ENCODE measurements at places on chromosomes 4 and X.

DNA sequence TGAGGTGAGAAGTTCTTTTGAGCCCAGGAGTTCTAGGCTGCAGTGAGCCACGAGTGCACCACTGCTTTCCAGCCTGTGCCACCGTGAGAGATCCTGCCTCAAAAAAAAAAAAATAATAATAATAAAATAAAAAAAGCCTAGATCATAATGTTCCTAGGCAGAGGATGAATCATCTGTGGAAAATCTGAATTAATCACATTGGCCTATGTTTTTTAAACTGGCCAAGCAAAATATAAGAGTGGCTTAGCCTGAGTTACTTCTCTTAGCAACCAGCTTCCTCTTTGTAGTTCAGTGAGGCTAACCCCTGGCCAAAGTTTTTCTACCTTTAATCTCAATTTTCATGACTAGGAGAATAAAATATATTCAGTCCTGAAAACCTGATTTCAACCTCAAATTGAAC, 614.6 kb downstream of the PPP4R3C start:
- no peak for DNase-seq

GRCh38 chr4:73816814-73817213, 19.7 kb upstream of the CXCL6 start:
- DNase-seq: no peak

GRCh38 chr4:71195924-71196323, 142.9 kb upstream of the SLC4A4 start:
- DNase-seq: no peak

GRCh38 chrX:134804779-134805178, 146.5 kb upstream of the PLAC1 start:
- no peak for DNase-seq

DNA sequence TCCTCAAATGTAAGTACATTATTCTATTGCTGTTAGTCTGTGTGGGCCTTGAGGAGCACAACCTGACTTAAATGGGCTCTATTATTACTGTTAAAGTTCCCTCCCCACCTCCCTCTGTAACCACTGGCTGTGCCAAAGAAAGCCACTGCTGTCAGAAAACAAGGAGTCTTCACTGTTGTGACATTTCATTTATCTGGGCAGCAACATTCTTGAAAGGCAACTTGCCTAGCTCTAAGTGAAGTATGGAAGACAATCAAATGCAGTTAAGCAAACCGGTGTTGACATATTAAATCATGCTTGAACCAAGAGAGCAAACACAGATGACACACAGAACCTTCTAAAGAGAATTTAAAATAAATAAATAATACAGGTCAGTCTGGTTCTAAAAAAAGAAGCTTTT, 81.0 kb downstream of the EPHA5 start:
- no peak for DNase-seq

GRCh38 chrX:12686331-12686730, 104.9 kb upstream of the PRPS2 start:
- no peak for DNase-seq

DNA sequence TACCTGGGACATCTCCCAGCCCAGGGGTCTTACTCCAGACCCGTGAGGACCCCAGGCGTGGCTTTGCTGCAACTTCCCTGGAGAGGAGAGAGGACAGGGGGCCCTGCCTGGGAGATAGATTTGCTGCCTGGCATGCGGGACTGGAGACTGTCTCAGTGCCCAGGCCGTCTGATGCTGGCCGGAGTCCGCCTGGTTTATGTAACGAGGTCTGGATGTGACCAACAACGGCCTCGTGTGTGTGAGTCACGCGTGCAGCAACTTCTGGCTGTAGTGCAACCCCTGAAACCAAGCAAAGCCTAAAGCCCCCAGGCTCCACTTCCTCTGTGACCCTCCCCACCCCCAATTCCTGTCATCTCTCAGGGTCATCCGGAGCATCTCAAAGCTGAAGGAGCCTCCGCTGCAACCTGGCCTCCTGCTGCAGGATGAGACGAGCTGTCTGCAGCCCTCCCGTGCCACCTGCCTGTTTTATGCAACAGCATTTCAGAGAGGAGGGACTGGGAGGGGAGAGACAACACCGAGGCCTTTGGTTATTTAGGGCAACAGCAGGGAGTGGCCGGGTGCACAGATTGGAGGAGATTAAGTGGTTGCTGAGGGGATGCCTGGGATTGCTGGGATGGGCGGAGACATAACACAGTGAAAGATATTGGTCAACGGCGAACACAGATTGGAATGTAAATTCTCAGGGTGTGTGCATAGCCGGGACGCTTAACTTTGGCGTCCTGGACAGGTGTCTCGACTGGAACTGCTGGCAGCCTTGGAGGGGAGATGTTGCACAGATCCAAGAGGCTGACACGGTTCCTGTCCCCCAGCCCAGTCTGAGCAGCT, 16.0 kb downstream of the XG start:
- no peak for DNase-seq

DNA sequence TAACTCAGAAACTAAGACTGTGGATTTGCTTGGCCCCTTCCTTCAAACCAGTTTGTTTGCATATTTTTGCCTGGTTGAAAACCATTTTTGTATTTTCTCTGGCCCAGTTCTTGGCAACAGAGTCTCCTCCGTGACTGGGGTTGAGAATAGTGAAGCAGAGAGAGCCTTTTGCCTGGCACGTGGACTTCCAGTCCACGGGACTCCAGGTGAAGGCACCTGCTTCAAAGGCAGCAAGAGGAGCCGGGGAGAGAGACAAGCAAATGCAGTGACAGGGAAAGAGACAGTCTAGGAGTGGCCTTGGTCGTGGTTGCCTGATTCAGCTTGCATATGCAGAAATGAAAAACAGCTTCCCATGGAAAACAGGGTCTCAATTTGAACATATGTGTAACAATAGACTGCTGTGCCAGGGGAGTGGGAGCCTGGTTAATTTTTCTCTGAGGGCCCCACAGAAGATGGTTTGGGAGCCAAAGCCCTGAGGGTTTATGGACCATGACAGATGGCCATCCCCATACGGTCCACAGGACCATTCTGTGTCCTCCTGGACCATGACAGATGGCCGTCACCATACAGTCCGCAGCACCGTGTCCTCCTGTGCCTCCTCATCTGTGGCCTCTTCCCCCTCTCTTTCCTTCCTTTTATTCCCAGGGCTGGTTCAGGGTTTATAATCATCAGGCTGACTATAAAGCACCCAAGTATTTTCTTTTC, 272.2 kb upstream of the RASGEF1B start:
- DNase-seq: no peak

DNA sequence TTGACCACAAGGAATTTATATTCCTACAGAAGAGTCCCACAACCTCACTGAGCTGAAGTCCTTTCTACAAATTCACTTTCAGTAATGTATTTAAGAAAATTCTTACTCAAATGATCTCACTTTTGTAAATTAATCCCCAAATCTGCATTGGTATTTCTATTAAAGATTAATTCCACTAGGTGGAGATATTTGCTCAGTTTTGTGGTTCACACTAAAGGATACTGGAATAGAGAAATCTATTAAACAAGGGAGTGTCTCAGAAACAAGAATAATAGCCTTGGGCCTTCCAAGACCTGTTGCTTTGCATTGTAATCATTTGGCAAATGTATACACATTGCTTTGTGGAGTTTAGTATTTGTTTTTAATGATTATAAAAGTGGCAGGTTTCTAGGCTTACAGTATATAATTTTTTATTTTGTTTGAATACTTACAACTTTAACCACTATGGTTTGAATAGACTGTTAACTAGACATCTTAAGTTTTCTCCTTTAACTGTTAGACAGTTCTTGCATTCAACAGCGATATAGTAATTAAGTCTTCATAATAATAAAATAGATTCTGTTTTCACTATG, 25.9 kb downstream of the CFAP299 start:
- no peak for DNase-seq

DNA sequence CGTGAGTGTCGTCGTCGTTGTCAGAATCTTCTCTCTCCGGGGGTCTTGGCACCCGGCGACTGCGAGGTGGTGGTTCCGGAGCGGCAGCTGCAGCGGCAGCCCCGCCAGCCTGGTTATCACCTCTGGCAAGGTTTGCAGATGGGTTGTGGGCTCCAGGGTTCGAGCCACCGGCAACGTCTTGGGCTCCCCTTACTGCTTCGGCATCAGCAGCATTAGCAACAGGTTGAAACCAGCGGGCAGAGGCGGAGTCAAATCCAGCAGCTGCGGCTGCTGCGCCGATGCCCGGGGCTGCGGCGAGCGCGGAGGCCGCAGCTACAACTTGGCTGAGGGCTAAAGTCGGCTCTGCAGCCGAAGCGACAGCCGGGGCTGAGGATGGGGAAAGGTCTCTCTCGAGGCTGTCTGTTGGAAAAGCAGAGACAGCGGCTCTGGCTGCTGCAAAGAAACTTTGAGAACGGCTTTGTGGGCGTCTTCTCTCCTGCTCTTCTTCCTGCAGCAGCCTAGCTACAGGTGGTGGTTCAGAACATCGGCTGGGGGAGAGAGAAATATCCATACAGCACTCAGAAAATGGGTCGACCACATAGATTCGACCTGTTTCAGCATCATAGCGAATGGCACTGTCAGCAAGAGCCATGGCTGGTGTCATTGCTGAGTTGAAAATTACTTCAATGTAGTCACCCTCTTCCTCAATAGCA, 3.6 kb downstream of the IRS4 start:
- no peak for DNase-seq

DNA sequence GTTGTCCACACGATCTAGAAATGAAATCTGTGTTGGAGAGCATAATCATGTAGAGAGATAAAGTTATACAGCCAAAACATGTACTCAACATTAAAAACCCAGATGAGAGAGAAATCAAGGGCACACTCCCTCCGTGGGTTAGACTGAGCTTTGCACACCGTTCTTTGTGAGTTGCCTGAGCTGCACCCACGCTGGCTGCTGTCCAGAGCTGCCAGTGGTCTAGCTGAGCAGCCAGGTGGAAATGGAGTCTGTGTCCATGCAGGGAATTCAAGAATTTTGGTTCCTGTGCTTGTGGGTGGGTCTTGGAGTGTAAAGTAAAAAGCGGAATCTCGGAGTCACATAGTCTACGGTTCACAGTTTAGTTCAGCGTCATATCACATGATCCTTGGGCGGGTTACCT, 84.6 kb downstream of the GPR143 start:
- DNase-seq: no peak

DNA sequence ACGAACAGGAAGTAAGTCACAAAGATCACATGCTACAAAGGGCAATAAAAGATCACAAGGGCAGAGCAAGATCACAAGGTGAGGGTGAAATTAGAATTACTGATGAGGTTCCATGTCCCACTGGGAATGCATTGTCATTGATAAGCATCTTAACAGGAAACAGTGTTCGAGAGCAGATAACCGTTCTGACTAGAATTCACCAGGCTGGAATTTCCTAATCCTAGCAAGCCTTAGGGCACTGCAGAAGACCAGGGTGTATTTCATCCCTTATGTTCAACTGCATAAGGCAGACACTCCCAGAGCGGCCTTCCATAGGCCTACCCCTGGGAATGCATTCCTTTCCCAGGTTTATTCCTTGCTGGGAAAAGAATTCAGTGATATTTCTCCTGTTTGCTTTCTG, 980.6 kb upstream of the LCORL start:
- DNase-seq: no peak

GRCh38 chrX:133468051-133468450, 52.8 kb upstream of the GPC4 start:
- DNase-seq: no peak

- no peak for DNase-seq
Measured at GRCh38 chrX:63743596-63743995, 41.4 kb downstream of the ARHGEF9 start.

DNA sequence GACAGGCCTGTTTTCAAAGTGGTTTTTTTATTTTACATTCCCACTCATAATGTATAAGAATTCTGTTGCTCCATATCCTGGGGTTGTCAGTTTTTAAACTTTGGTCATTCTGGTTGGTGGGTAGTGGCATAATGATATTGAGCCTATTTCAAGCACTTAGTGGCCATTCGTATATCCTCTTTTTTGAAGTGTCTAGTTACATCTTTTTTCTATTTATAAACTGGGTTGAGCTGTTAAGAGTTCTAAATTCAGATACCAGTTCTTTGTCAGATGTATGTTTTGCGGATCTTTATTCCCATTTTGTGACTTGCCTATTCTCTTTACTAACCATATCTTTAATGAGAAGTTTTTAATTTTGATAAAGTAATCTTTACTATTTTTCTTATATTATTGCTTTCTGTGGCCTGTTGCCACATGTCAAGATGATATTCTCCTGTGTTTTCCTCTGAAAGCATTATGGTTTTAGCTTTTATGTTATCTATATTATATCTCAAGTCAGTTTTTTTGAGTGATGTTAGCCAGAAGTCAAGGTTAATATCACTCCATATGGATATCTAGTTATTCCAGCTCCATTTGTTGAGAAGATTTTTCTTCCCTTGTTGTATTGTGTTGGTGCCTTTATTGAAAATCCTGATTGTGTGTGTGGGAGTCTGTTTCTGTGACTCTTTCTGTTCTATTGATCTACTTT, 110.9 kb downstream of the FHIP1A start:
- DNase-seq: no peak

DNA sequence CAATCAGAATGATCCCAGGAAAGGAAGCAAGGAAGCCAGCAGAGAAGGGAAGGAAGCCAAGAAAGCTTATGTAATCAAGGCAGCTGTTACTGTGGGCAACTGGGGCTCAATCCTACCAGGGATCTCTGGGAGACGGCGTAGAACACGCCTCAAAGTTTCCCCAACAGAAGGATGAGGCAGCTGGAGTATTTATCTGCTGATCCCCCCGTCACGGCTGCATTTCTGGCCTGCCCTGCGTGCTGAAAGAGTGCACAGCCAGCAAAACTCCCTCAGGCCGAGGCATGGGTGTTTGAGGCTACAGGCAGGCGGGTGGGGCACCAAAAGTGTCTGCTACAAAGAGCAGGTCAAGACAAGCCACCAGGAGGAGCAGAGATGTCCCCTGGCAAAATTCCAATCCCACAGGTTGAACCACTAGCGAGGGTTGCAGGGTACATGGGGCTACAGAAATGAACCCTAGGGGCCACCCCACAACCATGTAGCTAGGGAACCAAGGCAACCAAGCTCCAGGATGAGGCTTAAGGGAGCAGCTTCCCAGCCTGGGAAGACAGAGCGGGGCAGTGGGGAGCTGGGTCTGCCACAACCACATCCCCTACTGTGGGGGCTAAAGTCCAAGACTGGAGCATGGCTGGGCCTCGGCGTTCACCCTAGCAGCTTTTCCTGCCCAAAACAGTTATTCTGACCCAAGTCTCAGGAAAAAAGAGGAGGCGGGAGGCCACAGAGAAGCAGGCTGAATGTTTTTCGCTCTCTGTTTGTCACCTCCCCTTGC, 113.4 kb downstream of the BCOR start:
- no peak for DNase-seq

GRCh38 chr4:17788956-17789355, 7.5 kb upstream of the FAM184B start:
- no peak for DNase-seq

GRCh38 chr4:10605746-10606482, 78.7 kb downstream of the CLNK start:
- no peak for DNase-seq

GRCh38 chrX:16320765-16321355, 153.6 kb downstream of the MAGEB17 start:
- DNase-seq: no peak
